ENCODE measurements at places on chromosomes 1 and 21. TPM values are rescaled to one million over a fixed set of nuclear protein-coding genes. Genes with fewer than 3 reads are reported as not detected.

FAM177B gene
- total RNA-seq: not detected

SUSD4 gene
- total RNA-seq: 1.9 TPM

AQP10 gene
- total RNA-seq: not detected

ZCCHC17 gene
- 11.4 TPM for total RNA-seq

CBS gene
- 63.3 TPM for total RNA-seq

LCE1F gene
- total RNA-seq: not detected

PCSK9 gene
- total RNA-seq: 2.5 TPM

COL9A2 gene
- total RNA-seq: 7.0 TPM

SMCP gene
- total RNA-seq: not detected

ATP6V1G3 gene
- not detected for total RNA-seq

RIMS3 gene
- 0.36 TPM for total RNA-seq

CDA gene
- not detected for total RNA-seq

CNN3 gene
- total RNA-seq: 318 TPM

CA6 gene
- not detected for total RNA-seq

LYPD8 gene
- total RNA-seq: not detected

KRTAP7-1 gene
- total RNA-seq: not detected

ESPN gene
- not detected for total RNA-seq

PRAMEF27 gene
- total RNA-seq: not detected

RYR2 gene
- total RNA-seq: 0.25 TPM

LRRC7 gene
- not detected for total RNA-seq

C1orf141 gene
- total RNA-seq: 0.65 TPM

AVPR1B gene
- not detected for total RNA-seq

PLA2G2D gene
- not detected for total RNA-seq

TRIM17 gene
- 7.0 TPM for total RNA-seq

C8B gene
- not detected for total RNA-seq

CELF3 gene
- not detected for total RNA-seq

ESRRG gene
- total RNA-seq: 0.18 TPM

MMEL1 gene
- not detected for total RNA-seq

MATN1 gene
- total RNA-seq: 0.25 TPM

FCRL4 gene
- not detected for total RNA-seq

SPRR1A gene
- not detected for total RNA-seq
